ENCODE measurements at places on chromosomes 16 and 17.
A peak's percentile ranks its signal among the peaks of the same experiment; 100 is the strongest.

DNA sequence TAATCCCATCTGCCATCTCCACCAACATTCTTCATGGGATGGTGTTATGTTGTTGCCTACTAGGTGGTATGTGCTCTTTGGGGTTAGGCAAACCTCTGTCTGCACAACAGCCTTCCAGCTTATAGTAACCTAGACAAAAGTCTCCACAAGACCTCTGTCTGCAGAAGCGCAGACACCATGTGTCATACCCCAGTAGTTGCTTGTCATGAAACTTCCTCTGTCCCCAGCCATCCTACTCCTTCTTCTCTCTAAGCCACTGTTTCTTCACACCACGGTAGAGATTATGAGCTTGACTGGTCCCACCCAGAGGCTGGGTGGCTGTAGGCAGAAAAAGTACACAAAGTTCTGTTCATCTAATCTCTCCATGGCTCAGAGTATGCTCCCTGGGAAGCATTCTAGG lies 100.3 kb downstream of the MAF start:
- DNase-seq = no peak

DNA sequence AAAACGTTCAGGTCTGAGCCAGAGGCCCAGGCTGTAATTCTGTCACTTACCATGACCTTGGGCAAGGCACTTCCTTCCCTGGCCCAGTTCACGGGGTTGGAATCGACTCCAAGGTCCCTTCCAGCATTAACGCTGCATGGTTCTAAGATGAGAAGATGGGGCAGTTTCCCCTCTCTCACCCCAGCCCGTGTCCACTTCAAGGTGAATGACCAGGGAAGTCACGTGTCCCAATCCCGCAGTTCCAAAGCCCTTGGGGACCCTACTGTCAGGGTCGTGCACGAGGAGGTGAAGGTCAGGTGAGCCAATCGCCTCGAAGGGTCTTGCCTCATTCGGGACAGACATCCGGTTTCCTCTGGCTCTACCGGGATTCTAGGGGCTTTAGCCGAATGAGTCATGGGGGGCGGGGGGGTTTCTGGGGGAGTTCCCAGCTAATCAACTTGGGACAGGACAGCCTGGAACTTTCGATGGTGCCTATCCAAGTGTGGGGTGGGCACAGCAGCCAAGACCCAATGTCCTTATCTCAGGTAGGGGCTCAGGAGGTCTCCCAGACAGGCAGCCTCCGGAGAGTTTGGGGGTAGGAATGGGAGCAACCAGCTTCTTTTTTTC lies 762 bp upstream of the CSF3 start:
- no peak for DNase-seq

DNA sequence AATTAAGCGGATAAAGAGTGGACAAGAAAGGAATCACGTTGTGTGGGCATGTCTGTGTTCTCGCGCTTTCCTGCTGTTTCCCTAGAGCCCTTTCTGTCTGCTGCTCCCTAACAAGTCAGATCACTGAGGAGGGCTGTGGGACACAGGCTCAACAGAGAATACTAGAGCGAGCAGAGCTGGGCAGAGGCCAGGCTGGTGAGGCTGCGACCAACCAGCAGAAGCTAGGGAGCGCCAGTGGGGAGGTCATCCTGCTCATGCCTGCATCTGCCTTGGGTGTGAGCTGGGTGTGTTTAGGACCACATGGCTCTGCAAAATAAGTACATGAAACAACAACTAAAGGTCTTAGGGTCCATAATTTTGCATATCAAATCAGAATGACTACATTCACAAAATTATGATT lies 11.5 kb upstream of the FOXJ1 start:
- no peak for DNase-seq

- DNase-seq = no peak
These were observed 5.4 kb upstream of the KPNB1 start for GRCh38 chr17:47644324-47644723.

GRCh38 chr16:53159781-53160436 lies 105.1 kb downstream of the CHD9 start:
- DNase-seq = no peak

- DNase-seq = no peak
These were observed 146.4 kb upstream of the KCNJ16 start for GRCh38 chr17:69928611-69929010.

DNA sequence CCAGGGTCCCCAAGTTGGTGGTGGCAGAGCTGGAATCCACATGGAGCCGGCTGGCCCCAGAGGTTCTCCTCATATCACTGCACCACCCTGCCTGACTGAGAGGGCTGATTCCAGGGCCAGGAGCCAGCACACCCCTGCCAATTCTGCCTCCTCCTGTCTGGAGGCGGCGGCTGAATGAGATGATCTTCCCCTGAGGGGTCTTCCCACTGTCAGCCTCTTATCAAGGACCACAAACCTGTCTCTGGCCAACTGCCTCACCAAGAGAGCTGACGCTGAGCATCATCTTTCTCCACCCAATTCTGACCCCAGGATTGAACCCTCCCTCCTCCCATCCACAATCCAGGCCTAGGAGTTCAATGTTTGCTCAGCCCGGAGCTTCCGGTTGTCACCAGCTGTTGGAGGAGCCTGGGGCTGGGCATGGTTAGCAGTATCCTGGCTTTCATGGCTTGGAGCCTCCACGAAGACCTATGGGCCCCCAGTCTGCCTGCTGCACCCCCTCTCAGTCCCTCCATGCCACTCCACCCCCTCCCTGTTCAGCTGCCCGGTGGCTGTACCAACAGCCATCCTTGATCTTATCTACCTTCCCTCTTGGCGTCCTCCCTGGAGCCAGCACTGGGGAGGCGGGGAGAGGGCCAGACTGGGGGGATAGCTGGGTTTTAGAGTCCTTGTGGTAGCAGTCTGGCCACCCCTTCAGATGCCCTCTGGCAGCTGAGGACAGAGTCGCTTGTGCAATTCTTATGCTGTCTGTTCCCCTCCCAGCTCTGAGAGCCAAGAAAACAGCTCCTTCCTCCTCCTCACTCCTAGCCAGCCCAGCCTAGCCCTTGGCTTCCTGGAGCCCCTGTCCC lies 25.6 kb downstream of the ABCC3 start:
- DNase-seq = no peak

GRCh38 chr17:888998-889441 lies 90.6 kb downstream of the NXN start:
- no peak for DNase-seq

- no peak for DNase-seq
These were observed 4.3 kb downstream of the DUS1L start for GRCh38 chr17:82061047-82061925.

DNA sequence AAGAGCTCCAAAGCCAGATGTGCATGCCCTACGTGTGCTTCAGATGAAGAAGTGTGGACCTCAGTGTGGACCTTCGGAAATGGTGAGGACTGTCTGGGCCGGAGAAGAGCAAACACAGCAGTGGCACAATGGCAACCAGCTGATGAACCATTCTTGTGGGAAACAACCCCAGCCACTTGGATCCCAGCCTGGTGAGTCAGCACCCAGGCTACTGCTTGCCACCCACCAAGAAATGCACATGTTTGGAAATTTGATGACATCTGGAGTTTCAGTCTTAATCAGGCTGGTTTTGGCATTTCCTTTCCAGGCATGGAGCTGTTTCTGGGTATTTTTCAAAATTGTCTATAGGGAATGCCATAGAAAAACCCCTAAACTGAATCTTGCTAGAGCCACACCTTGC lies 42.7 kb downstream of the DYNLRB2 start:
- no peak for DNase-seq

GRCh38 chr17:41510251-41511065 lies 5.0 kb upstream of the KRT13 start:
- DNase-seq = no peak

GRCh38 chr16:72501739-72502593 lies 330.0 kb upstream of the PMFBP1 start:
- no peak for DNase-seq

DNA sequence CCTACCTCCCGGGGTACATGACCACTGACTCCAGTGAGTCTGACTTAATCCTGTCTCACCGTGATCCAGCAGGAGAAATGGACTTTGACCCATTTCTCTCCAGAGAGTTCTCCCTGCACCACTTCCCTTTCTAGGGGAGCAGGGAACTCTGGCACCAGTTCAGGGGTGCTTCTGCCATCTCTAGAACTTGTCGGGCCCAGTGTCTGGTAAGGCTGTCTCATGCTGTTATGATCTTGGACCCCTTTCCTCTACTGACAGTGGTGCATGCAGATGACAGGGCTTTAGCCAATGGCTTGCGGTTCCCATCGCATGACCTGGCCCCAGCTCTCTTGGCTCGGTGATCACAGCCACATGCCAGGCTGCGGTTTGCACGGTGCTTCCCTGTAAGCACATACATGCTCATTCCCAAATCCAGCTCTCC lies 62.0 kb downstream of the SLC39A11 start:
- no peak for DNase-seq

DNA sequence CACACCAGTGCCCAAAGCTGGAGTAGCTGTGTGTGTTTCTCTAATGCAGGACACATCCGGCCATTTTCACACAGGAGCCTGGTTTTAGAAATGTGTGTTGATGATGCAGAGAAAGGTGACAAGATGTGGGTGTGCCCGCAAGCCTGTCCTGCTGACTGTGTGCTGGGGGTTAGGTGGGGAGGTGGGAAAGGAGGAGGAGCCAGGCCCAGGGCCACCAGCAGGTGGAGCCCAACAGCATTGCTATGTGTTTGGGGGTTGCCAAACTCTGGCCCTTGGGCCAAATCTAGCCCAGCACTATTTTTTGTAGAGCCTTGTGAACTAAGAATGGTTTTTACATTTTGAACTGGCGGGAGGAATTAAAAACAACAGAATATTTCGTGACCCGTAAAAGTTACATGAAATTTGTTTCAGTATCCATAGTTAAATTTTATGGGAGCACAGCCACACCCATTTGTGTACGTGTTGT lies 61.7 kb upstream of the LGALS9 start:
- DNase-seq = peak; percentile 14

GRCh38 chr17:4994081-4994595 lies 3.2 kb downstream of the INCA1 start:
- no peak for DNase-seq

DNA sequence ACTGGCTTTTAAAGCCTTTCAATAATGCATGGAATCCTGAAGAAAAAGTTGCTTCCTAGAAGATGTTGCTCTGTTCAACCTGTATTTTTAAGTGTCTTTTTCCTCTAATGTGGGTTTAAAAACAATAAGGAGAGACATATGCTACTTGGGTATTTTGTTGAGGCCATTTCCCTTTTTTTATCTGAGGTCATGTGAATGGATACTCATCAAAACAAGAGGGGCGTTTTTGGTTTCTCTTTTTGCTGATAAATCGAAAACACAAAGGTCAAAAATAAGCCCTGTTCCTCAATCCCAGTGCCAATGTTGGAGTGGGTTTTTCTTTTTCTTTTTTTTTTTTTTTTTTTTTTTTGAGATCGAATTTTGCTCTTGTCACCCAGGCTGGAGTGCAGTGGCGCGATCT lies 468.0 kb upstream of the RBFOX1 start:
- no peak for DNase-seq

- DNase-seq = no peak
These were observed 24.2 kb downstream of the CRISPLD2 start for GRCh38 chr16:84844049-84844350.

DNA sequence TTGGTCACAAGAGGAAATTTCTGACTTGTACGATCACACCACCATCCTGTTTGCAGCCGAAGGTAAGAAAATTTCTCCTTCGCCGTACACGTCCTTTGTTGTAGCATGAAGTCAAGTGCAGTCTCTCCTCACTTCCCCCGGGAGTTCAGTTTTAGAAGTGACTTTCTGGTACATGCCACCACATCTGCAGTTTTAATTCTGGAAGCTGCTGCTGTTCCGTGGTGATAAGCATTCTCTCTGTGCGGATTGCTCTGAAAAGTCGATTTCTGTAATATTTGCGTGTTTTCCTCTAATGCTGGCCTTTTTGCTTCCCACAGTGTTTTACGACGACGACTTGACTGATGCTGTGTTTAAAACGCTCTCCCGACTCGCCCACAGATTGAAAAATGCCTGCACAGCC lies 20.6 kb downstream of the METTL22 start:
- DNase-seq = no peak

DNA sequence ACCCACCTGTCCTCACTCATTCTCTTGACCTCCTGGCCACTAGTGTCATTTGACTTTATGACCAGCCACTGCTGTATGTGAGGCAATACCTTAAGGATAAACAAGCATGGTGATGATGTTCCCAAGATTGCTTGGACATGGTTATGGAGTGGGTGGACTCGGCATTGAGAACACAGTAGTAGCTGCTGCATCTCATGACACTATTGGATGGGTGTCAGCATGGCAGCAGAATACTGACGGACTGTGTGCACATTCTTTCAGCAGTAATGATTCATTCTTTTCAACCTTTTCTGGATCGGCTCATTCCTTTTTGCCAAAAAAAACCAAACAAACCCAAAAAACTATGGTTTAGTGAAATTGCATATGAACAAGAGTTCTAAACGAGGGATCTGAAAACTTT lies 13.5 kb downstream of the SPECC1 start:
- DNase-seq = no peak

DNA sequence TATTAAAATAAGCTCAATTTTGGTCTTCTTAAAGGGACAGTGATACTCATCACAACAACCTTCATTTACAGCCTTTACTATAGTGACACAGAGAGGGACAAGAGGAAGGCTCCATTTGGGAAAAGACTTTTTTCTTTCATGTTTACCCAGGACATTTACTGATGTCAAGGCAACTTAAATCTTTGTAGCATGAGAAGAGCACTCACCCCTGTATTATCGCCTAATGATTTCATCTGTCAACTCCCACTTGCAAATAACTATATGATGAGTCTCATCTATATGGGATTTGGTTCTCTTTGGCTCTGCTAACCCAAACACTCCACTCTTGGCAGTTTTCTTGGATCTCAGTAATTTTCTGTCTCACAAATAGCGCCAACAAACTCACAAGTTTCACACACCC lies 24.1 kb downstream of the BLMH start:
- DNase-seq = no peak

GRCh38 chr16:50917950-50918703 lies 176.2 kb downstream of the CYLD start:
- no peak for DNase-seq

DNA sequence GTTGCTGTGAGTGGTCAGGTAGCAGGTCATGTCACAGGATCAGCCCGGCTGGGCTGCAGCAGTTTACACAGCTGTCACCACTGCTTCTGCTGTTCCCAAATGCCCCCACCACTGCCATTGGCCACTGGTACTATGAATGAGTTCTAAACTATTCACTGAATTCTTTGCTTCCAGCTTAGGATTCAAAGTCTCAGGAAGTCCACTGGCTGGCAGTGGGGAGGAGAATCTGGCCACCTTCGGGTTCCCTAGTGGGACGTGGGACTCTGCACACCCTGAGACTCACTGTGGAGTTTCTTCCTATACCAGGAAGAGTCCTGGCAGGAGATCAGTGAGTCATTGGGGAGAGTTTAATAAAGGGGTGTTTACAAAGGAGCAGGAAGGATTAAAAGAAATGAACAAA lies 6.9 kb downstream of the MT1X start:
- DNase-seq = no peak

- DNase-seq = no peak
These were observed 163.4 kb downstream of the PHKB start for GRCh38 chr16:47624563-47624962.

- DNase-seq = no peak
These were observed 16.6 kb downstream of the ZNF385C start for GRCh38 chr17:42081516-42082129.

- no peak for DNase-seq
These were observed 6.0 kb downstream of the PDP2 start for GRCh38 chr16:66886321-66886720.

GRCh38 chr16:20397468-20398074 lies 7.0 kb downstream of the PDILT start:
- DNase-seq = no peak
